CD4-positive, alpha-beta T cell treated with Interleukin-4 for 4 hours (primary cell): ENCODE measurements at places on chromosomes 2 and 18.
A peak's percentile ranks its signal among the peaks of the same experiment; 100 is the strongest.

GRCh38 chr18:11119550-11119949 lies 29.8 kb downstream of the PIEZO2 start:
- no peak for DNase-seq

DNA sequence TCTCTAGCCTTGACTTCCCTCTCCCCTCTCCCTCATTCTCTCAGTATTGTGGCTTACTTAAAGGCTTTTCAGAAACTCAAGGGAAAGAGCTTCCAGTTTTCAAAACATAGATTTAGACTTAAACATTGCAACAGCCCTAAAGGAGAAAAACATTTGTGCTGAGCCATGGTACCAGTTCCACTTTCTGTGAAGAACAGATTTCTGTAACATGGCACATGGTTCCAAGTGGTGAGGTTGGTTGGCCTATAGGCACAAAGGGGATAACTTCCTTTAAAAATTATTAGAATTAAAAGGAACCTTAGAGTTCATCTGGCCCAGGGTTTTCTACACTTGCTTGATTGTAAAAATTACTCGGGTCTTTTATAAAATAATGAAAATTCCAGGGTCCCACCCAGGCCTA lies 138.6 kb upstream of the CDCA7 start:
- DNase-seq = no peak

DNA sequence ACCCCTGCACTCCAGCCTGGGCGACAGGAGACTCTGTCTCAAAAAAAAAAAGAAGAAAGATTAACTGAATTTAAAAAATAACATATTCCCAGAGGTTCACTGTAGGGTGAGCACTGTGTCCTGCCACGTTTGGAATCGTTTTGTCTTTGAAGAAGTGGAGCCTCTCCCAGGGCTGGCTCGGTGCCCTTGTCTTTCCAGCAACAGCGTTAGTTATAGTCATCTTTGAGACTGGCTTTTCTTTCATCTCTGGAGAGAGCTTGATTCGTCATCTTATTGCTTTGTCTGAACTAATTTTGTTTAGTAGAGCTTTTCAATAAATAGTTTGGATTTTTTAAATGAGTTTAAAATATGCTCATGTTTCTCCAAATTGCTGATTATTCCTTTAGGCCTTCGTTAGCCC lies 50.5 kb downstream of the IMPA2 start:
- DNase-seq = no peak

GRCh38 chr2:196971574-196972279 lies 45.2 kb upstream of the PGAP1 start:
- no peak for DNase-seq

DNA sequence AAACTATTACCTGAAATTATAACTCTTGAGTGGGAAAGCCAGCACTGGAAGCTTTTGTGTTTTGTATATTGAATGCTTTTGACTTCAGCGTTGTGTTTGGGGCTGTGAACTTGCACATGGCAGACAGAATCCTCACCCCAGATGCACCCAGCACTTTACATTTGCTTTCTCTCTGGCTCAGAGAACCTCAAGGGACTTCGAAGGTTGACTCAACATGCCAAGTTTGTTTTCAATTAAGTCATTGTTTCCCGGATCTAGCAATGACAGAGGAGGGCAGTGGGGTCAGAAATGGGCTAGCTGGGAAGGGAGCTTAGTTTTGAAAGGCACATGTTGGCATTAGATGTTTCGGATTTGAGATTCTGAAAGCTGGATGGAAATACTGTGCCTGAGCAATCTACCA lies 22.4 kb downstream of the TET3 start:
- no peak for DNase-seq

GRCh38 chr18:31711365-31712172 lies 27.2 kb upstream of the B4GALT6 start:
- DNase-seq = no peak

GRCh38 chr2:231800493-231801091 lies 14.3 kb downstream of the COPS7B start:
- peak; percentile 19 for DNase-seq

- no peak for DNase-seq
These were observed 221.7 kb upstream of the SH3BP4 start for GRCh38 chr2:234730066-234730640.

GRCh38 chr2:235793163-235793752 lies 299.4 kb downstream of the AGAP1 start:
- no peak for DNase-seq

GRCh38 chr2:131056204-131056931 lies 36.9 kb downstream of the FAM168B start:
- no peak for DNase-seq

- no peak for DNase-seq
These were observed 84.4 kb upstream of the YWHAQ start for GRCh38 chr2:9715238-9715637.
